ENCODE measurements at places on chromosomes 2 and 18. TPM values are rescaled to one million over a fixed set of nuclear protein-coding genes. Genes with fewer than 3 reads are reported as not detected.

The ABCG5 gene
- not detected for total RNA-seq

The L3MBTL4 gene
- 1.3 TPM for total RNA-seq

The NR4A2 gene
- total RNA-seq, result 0.17 TPM

The ARHGAP15 gene
- total RNA-seq, result not detected

The GKN2 gene
- total RNA-seq, result not detected

The FHOD3 gene
- total RNA-seq, result 3.1 TPM

The SLC25A12 gene
- 16.9 TPM for total RNA-seq

The SYT4 gene
- total RNA-seq, result not detected

The RUFY4 gene
- not detected for total RNA-seq

The SMC6 gene
- 22.8 TPM for total RNA-seq

The CAPN10 gene
- total RNA-seq, result 17.2 TPM

The TXNDC2 gene
- not detected for total RNA-seq

The MAPK4 gene
- total RNA-seq, result under 0.01 TPM

The RTP5 gene
- not detected for total RNA-seq

The RAD51AP2 gene
- total RNA-seq, result under 0.01 TPM

The TCF23 gene
- not detected for total RNA-seq

All from fibroblast of lung (primary cell).